ENCODE measurements at places on chromosomes 12 and 14.

DNA sequence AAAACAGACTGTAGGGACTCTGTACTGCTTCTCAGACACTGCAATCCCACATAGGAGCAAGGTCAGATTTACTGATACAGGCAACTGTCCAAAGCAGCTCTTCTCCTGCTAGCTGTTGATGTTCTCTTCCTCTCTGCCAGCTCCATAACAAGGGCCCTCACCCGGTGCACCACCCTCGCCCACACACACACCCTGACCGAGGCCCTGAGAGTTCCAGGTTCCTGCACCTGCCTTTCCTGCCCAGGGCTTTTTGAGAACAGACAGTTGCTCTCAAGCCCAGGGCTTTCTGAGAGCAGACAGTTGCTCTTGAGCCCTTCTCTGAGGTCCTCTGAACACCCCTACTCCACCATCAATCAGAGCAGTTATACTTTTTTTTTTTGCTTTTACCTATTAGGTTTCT is 233.8 kb upstream of the GARIN6 start:
- no peak for DNase-seq

DNA sequence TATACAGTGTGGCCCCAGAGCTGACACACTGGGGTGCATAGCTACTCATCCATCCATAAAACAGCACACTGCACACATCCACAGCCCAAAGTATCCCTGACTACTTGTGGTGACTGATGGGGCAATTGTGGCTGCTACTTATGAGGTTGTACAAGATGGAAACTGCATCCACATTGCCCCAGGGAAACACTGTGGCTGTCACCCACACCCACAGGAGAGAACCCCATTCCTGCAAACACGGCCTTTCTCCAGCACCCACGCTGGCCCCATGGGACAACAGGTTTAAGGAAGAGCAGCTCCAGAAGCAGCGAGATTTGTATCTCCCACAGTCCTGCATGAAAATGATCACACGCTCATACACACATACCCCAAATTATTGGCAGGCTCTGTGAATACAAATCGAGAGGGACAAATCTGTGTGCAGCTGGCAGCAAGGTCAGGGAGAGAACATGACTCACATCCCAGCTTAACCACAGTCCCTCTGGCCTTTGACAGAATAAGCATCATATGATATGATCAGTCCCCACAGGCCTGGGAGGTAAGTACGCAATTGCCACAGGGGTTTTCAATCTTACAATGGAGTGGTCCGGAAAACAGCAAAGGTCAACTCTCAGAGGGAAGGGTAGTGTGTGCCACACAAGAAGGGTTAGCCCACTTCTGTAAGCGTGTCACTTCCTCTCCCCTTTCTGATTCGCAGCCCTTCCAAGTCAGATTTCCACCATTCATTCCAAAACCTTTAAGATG is 61.9 kb downstream of the ESR2 start:
- DNase-seq: no peak

DNA sequence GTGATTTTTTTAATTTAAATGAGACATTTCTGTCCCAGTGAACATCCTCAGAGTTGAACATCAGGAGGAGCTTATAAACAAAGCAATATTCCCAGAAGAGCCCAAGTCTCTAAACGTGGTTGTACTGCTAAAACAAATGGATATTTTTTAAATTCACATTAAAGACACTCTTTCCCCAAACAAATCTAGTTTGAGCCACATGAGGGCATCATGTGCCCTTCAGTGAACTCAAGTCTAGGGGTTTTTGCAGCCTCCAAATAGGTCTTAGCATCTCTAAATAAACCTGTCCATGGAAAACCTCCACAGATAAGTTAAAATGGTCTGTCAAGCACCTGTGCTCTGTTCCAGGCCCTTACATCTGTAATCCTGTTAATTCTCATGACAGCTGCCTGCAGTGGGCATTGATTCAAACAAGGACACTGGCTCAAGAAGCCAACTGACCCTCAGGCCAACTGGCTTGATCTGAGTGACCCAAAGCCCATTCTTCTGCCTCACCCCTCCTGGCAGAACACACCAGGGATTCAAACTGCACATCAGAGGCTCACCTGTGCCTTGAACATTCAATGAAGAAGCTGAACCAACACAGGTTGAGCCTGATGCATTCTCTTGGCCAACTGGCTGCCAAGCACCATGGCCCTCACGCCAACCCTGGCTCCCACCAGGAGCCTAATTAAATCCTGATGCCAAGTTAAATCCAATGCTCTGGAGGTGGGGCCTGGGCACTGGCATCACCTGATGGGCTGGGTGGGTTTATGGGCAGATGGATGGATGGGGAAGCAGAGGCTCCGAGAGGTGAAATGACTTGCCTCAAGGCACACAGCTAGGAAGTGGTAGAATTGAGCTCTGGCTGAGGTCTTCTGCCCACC is 8.6 kb downstream of the ISCU start:
- DNase-seq: peak; percentile 46

GRCh38 chr14:99410019-99410418 is 70.6 kb downstream of the SETD3 start:
- DNase-seq: no peak

GRCh38 chr12:66742508-66743367 is 63.9 kb upstream of the GRIP1 start:
- no peak for DNase-seq

- peak; percentile 78 for DNase-seq
Observed at GRCh38 chr12:123027726-123028445, 47.4 kb downstream of the ARL6IP4 start.

- DNase-seq: no peak
Observed at GRCh38 chr12:49567302-49567610, 686 bp downstream of the MCRS1 start.

DNA sequence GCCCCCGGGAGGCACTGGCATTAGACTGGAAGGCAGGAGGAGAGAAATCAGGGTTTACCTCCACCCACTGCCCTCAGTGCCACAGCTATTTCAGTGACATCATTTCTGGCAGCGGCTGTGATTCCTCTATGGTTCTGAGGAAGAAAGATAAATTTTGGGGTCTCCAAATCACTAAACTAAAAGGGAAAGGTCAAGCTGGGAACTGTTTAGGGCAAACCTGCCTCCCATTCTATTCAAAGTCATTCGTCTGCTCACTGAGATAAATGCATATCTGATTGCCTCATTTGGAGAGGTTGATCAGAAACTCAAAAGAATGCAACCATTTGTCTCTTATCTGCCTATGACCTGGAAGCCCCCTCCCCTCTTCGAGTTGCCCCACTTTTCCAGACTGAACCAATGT is 14.0 kb upstream of the CRY1 start:
- no peak for DNase-seq
